Left lung (tissue), 14 donors: ENCODE measurements at places on chromosomes 16 and 17.

GRCh38 chr16:3752984-3753383 lies 35.7 kb upstream of the TRAP1 start:
- no peak overlapping the region for H3K27ac ChIP-seq
- H3K4me1 ChIP-seq = no peaks in the 10 kb centered on the region
- H3K27me3 ChIP-seq = no peaks in the 10 kb centered on the region
- no peak overlapping the region for H3K4me3 ChIP-seq
- no peaks in the 10 kb centered on the region for H3K36me3 ChIP-seq
- DNase-seq = no peak

DNA sequence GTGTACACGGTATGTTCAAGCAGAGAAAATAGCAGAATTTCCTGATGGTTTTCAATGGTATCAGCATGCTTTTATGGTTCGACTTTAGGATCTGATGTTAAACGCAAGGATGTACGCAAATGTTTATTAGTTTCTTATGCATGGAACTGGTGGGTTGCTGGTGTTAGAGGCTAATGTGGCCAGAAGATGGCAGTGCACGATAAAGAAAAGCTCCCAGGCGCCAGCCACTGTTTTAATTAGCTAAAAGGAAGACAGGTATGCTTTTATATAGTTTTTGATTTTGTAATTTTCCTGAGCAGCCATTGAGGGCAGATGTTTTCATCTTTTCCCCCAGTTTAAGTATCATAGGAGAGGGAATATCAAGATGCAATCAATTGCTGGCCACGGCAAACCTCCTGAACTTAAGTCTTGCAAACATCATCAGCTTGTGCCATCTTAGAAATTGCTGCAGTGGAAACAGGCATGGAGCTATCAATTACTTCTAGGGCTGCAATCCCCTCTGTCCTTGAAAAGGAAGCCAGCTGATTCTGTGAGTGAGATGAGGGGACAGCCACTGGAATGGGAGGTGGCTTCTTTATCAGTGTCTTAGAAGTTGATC lies 648.5 kb upstream of the RBFOX1 start:
- no peaks in the 10 kb centered on the region for H3K36me3 ChIP-seq
- H3K27me3 ChIP-seq = no peaks in the 10 kb centered on the region
- DNase-seq = no peak
- H3K4me1 ChIP-seq = no peaks in the 10 kb centered on the region
- H3K4me3 ChIP-seq = no peak overlapping the region
- no peak overlapping the region for H3K27ac ChIP-seq

DNA sequence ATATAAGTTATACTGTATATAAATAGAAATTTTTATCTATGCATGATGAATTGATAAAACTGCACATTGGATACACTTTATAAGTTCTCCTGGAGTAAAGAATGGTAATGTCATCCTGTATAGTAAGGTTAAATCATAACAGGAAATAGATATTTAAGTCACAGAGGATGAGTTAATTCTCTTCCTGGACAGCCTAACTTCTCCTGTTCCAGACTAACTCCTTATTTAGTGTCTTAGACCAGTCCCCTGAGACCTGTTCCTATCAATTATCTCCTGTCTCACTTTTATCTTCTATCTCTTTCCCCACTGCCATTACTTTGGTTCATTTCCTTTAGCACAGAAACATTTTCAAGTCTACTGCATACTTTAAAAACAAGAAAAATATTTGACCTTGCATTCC lies 46.5 kb downstream of the SSH2 start:
- H3K4me1 ChIP-seq = peaks cover 22% of the 10 kb centered on the region
- no peak overlapping the region for H3K27ac ChIP-seq
- no peak for DNase-seq
- H3K36me3 ChIP-seq = no peaks in the 10 kb centered on the region
- H3K4me3 ChIP-seq = no peak overlapping the region

- H3K4me1 ChIP-seq = no peaks in the 10 kb centered on the region
- no peaks in the 10 kb centered on the region for H3K36me3 ChIP-seq
- no peak overlapping the region for H3K27ac ChIP-seq
- H3K4me3 ChIP-seq = no peak overlapping the region
- DNase-seq = no peak
These were observed 28.9 kb downstream of the COX10 start for GRCh38 chr17:14098246-14098645.

GRCh38 chr17:75113798-75114551 lies 4.2 kb downstream of the ARMC7 start:
- peak overlapping the region; percentile 88 for H3K27ac ChIP-seq
- H3K4me3 ChIP-seq = peak overlapping the region; percentile 36
- no peaks in the 10 kb centered on the region for H3K36me3 ChIP-seq
- H3K4me1 ChIP-seq = peaks cover 67% of the 10 kb centered on the region

DNA sequence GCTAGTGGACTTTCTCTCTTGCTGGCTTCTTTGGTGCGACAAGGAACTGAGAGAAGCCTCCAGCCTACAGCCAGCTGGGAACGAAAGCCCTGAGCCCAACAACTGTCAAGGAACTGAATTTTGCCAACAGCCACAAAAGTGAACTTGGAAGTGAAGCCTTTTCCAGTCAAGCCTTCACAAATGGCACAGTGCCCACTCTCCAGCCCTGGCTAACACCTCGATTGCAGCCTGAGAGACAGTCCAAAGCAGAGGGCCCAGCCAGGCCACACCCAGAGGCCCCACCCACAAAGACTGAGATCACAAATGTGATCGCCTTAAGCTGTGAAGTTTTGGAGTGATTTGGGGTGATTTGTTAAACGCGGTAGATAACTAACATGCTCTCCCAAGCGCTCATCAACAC lies 244.6 kb upstream of the SDK2 start:
- DNase-seq = peak; percentile 62
- H3K27ac ChIP-seq = no peak overlapping the region
- H3K36me3 ChIP-seq = no peaks in the 10 kb centered on the region
- H3K4me1 ChIP-seq = no peaks in the 10 kb centered on the region
- H3K4me3 ChIP-seq = no peak overlapping the region

DNA sequence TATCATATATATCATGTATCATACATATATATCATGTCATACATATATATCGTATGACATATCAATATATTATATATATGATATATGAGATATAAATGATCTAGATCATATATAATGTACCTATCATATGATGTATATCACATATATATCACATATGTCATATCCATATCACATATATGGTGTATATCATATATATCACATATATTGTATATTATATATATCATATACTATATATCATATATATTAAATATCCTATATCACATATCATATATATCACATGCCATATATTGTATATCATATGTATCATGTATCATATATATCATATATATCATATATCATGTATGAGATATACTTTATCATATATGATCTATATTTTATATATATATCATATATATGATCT lies 355.9 kb upstream of the RBFOX1 start:
- no peaks in the 10 kb centered on the region for H3K4me1 ChIP-seq
- no peak overlapping the region for H3K4me3 ChIP-seq
- no peaks in the 10 kb centered on the region for H3K27me3 ChIP-seq
- no peaks in the 10 kb centered on the region for H3K36me3 ChIP-seq

GRCh38 chr17:36135465-36135864 lies 31.8 kb downstream of the CCL4 start:
- H3K4me1 ChIP-seq = peaks cover 11% of the 10 kb centered on the region
- H3K27me3 ChIP-seq = no peaks in the 10 kb centered on the region
- no peak for DNase-seq
- H3K27ac ChIP-seq = no peak overlapping the region
- H3K4me3 ChIP-seq = no peak overlapping the region

- H3K27ac ChIP-seq = no peak overlapping the region
- H3K4me1 ChIP-seq = no peaks in the 10 kb centered on the region
- no peaks in the 10 kb centered on the region for H3K27me3 ChIP-seq
- H3K4me3 ChIP-seq = no peak overlapping the region
- DNase-seq = no peak
- no peaks in the 10 kb centered on the region for H3K36me3 ChIP-seq
These were observed 17.2 kb downstream of the C16orf86 start for GRCh38 chr16:67683767-67684166.

DNA sequence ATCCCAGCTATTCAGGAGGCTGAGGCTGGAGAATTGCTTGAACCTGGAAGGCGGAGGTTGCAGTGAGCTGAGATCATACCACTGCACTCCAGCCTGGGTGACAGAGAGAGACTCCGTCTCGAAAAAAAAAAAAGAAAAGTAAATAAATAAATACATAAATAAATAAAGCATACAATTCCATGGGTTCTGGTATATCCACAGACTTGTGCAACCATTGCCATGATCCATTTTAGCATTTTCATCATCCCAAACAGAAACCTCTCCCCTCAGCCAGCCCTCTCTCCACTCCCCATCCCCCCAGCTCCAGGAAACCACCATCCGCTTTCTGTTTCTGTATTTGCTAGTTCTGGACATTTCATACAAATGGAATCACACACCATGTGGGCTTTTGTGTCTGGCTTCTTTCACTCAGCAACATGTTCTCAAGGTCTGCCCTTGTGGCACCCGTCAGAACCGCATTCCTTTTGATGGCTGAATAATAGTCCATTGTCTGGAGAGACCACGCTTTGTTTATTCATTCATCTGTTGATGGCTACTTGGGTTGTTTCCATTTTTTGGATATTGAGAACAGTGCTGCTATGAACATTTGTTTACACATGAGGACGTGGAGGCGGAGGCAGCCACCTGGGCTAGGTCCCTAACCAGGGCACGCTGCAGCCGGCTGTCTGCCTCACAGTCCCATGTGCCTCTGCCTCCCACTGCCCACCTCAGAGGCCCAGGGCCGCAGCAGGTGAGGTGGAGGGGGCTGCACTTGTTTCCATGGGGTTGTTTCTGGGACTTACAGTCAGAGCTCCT lies 76.2 kb downstream of the NT5M start:
- H3K4me3 ChIP-seq = no peak overlapping the region
- H3K4me1 ChIP-seq = peaks cover 22% of the 10 kb centered on the region
- no peak overlapping the region for H3K27ac ChIP-seq
- no peak for DNase-seq
- peaks cover 11% of the 10 kb centered on the region for H3K27me3 ChIP-seq
- no peaks in the 10 kb centered on the region for H3K36me3 ChIP-seq

- no peaks in the 10 kb centered on the region for H3K4me1 ChIP-seq
- no peaks in the 10 kb centered on the region for H3K36me3 ChIP-seq
- no peak for DNase-seq
- H3K27ac ChIP-seq = no peak overlapping the region
- peaks cover 66% of the 10 kb centered on the region for H3K27me3 ChIP-seq
These were observed 249.2 kb downstream of the FOXL1 start for GRCh38 chr16:86827521-86827920.

DNA sequence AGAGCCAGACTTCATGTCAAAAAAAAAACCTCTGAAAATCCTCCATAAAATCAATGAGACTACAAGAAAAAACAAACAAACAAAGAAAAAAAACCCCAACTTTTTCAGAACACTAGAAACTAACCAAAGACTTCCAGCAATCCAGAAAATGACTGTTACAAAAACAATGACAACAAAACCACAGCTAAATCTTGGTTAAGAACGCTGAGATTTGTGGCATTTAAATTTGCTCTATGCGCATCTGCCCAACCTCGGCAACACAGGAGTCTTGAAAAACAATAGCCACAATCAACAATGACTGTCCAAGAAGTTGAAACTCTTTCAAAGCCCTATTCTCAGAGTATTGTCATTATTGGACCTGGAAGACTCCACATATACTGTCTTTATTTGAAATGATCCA lies 402.4 kb downstream of the ZFHX3 start:
- no peaks in the 10 kb centered on the region for H3K36me3 ChIP-seq
- DNase-seq = no peak
- no peak overlapping the region for H3K27ac ChIP-seq
- H3K27me3 ChIP-seq = no peaks in the 10 kb centered on the region
- no peak overlapping the region for H3K4me3 ChIP-seq

DNA sequence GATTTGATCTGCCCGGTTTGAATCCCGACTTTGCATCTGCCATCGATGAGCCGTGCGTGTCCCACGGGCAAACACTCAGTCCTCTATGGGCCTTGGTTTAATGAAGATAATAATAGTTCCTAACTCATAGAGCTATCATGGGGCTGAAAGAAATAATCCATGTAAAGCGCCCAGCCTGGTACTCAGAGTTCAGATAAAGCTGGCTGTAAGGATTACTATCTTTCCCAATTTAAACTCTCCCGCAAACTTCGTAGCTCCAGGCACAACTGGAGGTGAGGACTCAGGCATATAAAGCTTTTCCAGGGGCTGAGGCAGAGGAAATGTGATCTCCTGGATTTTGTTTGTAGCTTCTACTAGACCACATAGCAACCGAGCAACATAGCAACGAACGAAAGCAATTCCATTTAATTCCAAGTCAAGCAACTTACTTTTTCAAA lies 16.3 kb downstream of the ALOX15 start:
- H3K36me3 ChIP-seq = no peaks in the 10 kb centered on the region
- H3K4me1 ChIP-seq = peaks cover 5% of the 10 kb centered on the region
- H3K27ac ChIP-seq = no peak overlapping the region
- no peaks in the 10 kb centered on the region for H3K27me3 ChIP-seq
- no peak overlapping the region for H3K4me3 ChIP-seq

DNA sequence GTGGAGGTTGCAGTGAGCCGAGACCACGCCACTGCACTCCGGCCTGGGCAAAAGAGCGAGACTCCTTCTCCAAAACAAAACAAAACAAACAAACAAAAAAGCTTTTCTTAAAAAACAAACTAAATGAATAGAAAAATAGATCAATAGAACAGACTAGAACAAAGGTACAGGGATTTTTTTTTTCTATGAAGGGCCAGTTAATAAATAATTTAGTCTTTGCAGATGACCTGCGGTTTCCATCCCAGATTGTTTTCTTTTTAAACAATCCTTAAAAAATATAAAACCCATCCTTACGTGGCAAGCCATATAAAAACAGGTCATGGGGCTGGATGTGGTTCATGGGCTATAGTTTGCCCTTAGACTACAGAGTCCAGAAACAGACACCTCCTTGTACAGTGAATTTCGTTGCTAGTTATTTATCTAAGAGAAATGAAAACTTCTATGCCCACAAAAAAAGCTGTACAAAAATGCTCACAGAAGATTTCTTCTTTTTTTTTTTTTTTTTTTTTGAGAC lies 45.4 kb downstream of the CREBBP start:
- H3K27ac ChIP-seq = no peak overlapping the region
- no peaks in the 10 kb centered on the region for H3K4me1 ChIP-seq
- no peak overlapping the region for H3K4me3 ChIP-seq
- no peak for DNase-seq

DNA sequence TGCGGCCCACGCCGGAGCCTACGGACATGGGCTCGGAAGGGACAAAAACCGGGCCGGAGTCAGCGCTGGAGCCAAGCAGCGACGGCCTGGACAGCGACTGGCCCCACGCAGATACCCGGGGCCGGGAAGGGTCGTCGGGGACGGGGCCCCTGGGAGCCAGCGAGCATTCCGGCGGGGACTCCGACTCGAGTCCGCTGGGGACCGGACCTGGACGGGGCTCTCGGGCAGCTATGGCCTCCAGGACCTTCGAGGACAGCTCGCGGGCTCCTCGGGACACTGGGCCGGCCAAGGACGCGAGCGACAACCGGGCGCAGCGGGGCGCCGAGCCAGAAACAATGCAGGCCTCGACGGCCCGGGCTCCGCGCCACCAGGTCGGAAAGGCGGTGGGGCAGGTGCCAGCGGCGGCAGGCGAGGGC lies 1.0 kb downstream of the MYO15B start:
- peak overlapping the region; percentile 97 for H3K27ac ChIP-seq
- no peaks in the 10 kb centered on the region for H3K36me3 ChIP-seq
- peak overlapping the region; percentile 61 for H3K4me3 ChIP-seq
- no peaks in the 10 kb centered on the region for H3K27me3 ChIP-seq
